ENCODE measurements at places on chromosomes 2 and 18.
A peak's percentile ranks its signal among the peaks of the same experiment; 100 is the strongest.

GRCh38 chr18:58097907-58098166 lies 53.8 kb downstream of the NEDD4L start:
- no peak for DNase-seq

- peak; percentile 48 for DNase-seq
Measured at GRCh38 chr18:65752625-65753325, 2.0 kb downstream of the CDH7 start.

GRCh38 chr2:236061497-236061896 lies 106.7 kb downstream of the GBX2 start:
- DNase-seq, result no peak

DNA sequence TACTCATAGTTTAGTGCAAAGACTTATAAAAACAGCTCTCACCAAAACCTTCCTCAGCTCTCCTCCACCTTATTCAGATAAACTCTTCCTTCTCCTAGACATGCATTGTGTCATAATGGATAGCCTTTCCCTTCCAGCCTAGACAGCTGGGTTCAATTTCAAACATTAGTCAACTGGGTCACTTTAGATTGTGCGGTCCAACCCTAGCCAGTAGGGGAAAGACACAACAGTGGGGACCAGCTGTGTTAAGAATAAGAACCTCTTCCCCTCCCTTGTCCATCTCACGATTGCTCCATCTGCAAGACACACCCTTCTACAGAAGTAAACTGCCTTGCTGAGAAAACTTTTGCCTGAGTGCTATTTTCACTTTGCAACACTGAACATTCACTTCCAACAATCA lies 8.5 kb downstream of the PRPF40A start:
- no peak for DNase-seq

- DNase-seq, result no peak
Measured at GRCh38 chr2:85806358-85807118, 52.7 kb downstream of the ATOH8 start.

DNA sequence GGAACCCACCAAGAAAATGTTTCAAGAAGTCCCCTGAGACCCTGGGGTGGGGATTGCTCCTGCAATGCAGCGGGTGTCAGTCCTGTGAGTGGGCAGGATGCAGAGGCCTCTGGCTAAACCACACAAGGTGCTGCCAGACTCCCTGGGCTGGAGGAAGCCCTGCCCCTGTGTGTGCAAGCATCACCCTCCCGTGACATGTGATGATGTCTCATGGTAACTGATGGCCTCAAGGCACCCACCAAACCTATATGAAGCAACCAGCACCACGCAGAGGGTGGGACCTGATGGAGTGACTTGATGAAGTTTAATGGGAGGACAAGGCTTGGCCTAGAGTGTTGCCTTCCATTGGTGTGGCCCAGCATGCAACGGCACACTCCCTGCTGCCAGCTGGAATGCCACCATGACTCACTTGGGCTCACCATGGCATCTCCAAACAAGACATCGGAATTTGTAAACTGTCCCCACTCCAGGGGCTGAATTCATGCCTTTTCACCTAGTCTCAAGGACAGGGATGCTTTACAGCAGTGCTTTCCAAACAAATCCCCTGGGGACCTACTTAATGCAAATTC lies 8.7 kb upstream of the SLC14A1 start:
- no peak for DNase-seq

GRCh38 chr2:58387701-58388100 lies 146.6 kb upstream of the FANCL start:
- no peak for DNase-seq

GRCh38 chr2:97967216-97967592 lies 28.5 kb downstream of the TMEM131 start:
- no peak for DNase-seq

DNA sequence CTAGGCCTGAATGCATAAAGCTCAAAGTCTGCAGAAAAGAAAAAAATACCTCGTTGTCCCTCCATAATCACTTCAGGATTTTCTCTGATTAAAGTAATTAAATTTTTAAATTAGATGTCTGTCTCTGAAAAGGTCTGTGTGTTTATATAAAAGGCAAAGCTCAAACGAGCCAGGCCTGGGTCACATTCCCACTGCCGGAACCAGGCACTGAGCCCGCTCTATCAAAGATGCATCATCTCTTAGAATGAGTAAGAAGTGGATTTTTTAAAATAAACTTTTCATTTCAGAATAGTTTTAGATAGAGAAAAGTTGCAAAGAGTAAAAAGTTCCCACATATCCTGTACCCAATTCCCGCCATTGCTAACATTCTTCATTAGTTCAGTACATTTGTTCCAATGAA lies 202.1 kb upstream of the KYNU start:
- no peak for DNase-seq
